ENCODE measurements at places on chromosomes 11 and 22.

DNA sequence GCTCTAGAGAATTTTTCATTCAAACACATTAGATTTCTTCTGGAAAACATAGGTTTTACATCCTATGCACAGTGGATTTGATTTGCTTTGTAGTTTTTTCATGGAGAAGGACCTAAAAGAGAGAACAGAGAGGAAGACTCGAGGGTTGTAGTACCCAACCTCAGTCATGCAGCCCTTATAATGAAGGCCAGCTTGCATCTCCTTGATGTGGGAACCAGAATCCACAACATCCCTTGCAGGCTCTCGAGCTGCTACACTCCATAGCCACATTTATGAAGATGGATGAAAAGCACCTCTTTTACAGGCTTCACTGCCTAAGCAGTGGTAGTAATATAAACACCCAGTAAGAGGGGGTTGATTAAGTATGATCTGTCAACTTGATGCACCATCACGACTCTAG, 9.5 kb upstream of the OR5B12 start:
- DNase-seq: no peak

DNA sequence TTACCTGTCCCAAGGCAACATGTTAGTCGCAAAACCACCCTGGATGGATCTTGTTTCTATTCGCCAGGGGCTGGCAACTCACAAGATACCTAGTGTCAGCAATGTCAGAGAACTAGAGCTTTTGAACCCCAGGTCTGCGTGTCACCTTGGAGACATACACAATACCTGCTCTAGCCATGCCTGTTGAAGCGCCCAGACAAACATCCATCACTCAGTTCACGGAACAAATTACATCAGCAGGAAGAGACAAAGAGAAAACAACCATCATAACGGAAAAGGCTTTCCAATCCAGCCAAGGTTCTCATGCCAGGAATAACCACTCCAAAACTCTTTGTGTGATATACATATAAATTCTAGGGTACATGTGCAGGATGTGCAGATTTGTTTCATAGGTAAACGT, 2.2 kb downstream of the CD59 start:
- DNase-seq: no peak

DNA sequence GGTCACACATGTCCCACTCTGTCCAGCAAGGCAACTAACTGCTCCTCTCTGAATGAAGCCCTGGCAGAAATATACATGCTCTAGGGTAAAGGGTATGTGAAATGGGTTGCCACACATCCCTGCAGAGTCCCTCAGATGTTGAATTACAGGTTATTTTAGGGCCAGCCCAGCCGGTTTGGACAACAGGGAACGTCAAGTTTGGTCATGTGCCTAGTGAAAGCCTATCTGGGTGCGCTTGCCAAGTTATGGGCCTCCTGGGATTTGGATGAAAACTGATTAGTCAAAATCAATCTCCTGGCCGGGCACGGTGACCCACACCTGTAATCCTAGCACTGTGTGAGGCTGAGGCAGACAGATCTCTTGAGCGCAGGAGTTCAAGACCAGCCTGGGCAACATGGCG, 10.4 kb downstream of the AP1B1 start:
- DNase-seq: no peak

DNA sequence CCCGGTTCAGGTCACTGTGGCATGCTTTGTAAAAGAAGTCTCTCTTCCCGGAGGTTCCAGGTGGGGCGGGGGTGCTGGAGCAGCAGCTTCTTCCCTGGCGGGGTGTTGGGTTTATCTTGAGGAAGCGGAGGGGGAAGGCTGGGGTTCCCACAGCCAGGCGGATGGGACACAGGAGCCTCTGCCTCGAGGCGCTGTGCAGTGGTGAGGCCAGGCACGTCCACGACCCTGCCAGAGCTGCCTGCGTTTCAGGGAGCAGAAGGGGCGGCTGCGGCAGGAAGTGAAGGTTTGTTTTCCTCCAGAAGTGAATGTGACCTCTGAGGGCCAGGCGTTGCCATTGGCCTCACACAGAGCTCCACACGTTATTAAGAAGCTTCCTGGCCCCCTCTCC, 20.1 kb upstream of the ADORA2A start:
- no peak for DNase-seq

DNA sequence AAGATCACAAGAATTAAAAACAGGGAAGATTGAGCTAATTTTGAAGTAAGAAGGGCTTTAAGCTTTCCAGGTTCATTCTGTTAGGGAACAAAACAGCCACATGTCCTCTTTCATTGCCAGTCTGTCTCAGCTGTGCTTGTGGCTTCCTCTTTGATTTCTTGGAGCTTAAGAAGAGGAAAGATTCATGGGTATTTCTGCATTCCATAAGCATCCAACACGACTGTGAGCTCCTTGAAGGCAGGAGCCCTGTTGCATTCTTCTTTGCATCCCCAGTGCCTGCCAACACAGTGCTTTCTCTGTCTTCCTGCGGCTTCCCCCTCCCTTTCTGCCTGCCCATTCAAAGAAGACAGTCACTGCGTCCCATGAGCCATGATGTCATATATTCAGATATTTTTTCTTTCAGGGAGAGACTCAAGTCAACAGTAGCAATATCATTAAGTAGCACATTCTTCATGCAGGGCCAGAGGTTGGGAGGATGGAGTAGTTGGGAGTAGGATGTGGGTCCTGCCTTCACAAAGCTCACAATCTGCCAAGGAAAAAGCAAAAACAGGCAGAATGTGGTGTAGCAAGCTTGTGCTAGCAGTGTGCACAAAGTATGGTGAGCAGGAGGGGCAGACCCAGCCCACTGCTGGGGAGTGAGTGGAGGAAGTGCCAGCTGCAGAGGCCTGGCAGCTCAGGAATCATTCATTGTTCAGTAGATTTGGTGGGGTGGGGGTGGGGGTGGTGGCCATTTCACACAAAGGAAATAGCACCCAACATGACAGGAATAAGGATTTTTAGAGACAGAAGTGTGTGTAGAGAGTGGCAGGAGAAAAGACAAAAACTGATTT, 162.1 kb upstream of the RASSF10 start:
- DNase-seq: no peak

DNA sequence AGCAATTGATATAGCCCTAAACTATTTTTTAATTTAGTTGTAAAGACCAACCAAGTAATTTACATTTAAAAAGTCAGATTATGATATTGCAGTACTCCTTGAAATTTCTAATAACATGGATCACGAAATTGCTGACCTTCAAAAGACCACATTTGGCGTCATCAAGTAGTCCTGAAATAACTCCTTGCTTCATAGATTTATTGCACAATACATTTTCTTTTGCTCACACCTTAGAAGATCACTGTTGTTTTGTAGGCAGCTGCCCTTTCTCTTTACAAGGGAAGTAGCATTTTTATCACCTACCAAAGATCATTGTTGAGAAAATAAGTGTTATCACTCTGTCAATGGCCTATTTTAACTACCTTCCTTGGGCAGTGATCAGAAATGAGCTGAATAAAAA, 815.8 kb downstream of the METTL15 start:
- DNase-seq: no peak

- DNase-seq: no peak
Observed at GRCh38 chr11:67303132-67303834, at the start of gene SSH3. Gene SSH3 (plus strand): TSS chr11:67303530. CDS start chr11:67303626, 96 bp downstream.

- no peak for DNase-seq
Observed at GRCh38 chr11:64620381-64620971, 29.5 kb downstream of the SLC22A12 start.

- no peak for DNase-seq
Observed at GRCh38 chr22:40792451-40792850, 26.7 kb downstream of the SLC25A17 start.

DNA sequence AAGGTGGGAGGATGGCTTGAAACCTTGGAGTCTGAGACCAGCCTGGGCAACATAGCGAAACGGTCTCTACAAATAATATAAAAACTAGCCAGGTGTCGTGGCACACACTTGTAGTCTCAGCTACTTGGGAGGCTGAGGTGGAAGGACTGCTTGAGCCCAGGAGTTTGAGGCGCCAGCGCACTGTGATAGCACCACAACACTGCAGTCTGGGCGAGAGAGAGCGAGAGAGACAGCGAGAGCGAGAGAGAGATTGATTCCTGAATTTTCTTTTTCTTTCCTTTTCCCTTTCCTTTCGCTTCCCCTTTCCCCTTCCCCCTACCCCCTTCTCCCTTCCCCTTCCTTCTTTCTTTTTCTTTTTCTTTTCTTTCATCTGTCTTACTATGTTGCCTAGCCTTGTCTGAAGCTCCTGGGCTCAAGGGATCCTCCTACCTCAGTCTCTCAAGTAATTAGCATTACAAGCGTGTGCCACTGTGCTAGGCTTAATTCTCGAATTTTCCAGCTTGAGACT, 162.4 kb upstream of the ZBED5 start:
- no peak for DNase-seq

DNA sequence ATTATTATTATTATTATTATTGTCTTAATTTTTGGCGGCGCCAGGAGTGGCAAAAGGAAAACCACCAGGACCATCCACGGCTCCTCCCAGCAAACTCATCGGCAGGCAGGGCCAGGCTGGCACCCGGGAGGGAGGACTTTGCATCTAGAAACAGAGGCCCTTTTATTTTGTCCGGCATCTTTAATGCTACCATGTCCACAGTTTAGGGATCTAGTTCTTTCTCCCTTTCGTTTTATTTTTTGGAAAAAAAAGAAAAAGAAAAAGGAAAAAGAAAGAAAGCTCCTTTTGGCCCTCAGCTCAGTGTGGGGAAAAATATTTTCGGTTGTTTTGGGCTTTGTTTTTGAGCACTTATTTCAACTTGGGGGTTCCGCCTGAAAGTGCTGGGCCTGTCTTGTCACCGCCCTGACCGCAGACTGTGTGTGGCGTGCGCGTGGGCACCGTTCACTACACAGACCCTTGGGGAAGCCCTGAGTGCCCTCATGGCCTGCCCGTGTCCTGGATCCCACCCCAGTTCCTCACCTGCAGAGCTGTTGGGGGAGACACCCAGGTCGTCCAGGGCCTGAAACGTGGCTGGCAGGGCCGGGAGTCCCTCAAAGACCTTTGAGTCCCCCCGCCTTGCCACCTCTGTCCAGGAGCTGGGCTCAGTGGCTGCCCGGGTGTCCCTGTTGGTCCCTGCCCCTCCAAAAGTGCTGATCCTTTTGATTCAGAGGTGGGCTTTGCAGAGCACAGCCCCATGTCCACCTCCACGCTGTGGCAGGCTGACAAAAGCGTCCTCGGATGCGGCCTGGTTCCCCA, 69.1 kb upstream of the PPARA start:
- no peak for DNase-seq

GRCh38 chr11:102598272-102598671, 26.9 kb downstream of the MMP20 start:
- no peak for DNase-seq

- DNase-seq: no peak
Observed at GRCh38 chr11:729492-730074, 17.7 kb upstream of the TALDO1 start.

DNA sequence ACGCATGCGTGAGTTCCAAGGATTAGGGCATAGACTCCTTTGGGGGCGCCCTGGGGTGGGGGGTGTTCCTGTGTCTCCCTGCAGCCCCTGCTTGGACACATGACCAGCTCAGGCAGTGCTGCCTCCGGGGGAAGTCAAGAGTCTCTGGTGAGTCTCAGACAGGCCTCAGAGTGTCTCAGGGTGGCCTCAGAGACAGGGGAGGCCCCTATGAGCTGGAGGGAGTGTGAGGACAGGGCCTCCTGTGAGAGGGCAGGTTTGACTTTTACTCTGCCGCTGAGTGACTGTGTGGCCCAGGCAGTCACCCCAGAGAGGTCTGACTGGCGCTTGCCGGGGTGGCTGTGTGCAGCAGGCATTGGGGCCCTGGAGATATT, 41.2 kb upstream of the KCNQ1OT1 start:
- no peak for DNase-seq

GRCh38 chr22:46465793-46466192, 71.6 kb downstream of the CELSR1 start:
- DNase-seq: no peak

- no peak for DNase-seq
Observed at GRCh38 chr22:38107692-38108515, 2.6 kb downstream of the BAIAP2L2 start.

- DNase-seq: no peak
Observed at GRCh38 chr11:14656536-14657457, 13.2 kb downstream of the PDE3B start.

DNA sequence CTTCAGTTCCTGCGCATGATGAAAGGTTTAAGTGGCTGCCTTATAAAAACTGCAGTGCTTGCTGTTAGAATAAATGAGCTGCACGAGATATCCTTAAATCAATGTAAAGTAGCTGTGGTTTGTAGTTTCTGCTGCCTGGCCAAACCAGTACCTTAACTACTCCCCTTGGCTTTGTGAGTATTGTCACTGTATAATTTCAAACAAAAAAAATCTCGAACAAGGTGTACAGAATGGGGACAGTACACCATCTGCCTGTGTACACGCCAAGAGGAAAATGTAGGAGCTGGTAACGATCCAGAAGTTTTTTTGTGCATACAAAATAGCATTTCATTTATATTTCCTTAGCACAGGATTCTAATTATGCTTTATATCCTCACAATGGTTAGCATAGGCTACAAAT, 20.6 kb upstream of the NDUFC2 start:
- DNase-seq: no peak

GRCh38 chr11:92388380-92388779, 163.8 kb downstream of the FAT3 start:
- DNase-seq: no peak

- no peak for DNase-seq
Observed at GRCh38 chr11:86589204-86589603, 83.2 kb downstream of the ME3 start.

GRCh38 chr11:36253238-36253637, 36.0 kb downstream of the COMMD9 start:
- no peak for DNase-seq

DNA sequence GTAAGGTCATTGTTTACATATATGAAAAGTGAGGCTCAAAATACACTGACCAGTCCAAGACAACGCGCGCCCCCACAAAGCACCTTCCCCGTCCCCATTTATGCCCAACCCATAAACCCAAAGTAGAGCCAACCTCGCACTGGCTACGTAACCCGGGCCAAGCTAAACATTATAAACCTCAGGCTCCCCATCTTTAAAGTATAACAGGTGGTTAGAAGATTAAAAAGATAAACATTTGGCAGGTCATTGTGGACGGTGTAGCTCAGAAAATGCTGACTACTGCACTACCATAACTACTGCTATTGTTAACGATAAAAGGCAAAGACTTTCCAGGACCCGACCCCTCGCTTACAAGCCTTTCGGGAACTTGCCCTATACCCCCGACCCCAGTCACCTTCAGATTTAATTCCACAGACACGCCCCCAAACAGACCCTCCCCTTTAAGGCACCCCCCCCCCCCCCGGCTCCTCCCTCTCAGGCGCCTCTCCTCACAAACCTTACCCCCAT, 470 bp downstream of the NUMA1 start:
- no peak for DNase-seq

All from stimulated activated CD8-positive, alpha-beta memory T cell treated with anti-CD3 and anti-CD28 coated beads, Interleukin-2, amount 100 ng/mL, for 1 hour (primary cell).